ENCODE measurements at places on chromosomes 5 and 9.

- DNase-seq, result no peak
These were observed 1.2 kb downstream of the CDC14B start for GRCh38 chr9:96618209-96619123.

GRCh38 chr9:22255337-22255736 lies 191.3 kb upstream of the DMRTA1 start:
- DNase-seq, result no peak

- no peak for DNase-seq
These were observed 19.5 kb downstream of the LIFR start for GRCh38 chr5:38536968-38537367.

GRCh38 chr5:14424011-14424685 lies 157.4 kb upstream of the OTULINL start:
- DNase-seq, result no peak

DNA sequence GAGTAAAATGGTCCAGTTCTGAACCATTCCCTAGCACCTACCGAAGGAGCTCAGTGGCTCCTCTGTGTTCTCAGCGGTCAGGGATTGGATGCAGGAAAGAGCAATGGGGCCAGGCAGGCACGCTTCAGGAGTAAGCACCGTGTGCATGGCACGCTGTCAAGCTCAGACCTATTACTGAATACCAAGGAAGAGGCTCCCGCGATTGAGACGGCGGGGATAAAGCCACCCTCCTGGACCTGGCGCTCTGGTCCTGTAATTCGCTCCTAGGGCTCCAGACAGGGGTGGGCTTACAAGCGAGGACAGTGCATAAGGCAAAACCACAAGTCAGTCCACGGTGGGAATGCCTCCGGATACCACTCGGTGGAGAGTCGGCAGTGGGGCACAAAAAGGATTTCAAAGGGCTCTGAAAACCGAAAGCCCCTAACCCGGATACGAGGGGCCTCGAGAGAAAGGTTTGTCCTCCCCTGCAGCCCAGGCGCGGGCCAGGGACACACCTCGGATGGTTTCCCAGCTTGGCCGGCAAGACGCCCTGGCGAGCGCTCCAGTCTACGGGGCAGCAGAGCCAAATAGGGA lies 988 bp downstream of the OXCT1 start:
- DNase-seq, result peak; percentile 6

DNA sequence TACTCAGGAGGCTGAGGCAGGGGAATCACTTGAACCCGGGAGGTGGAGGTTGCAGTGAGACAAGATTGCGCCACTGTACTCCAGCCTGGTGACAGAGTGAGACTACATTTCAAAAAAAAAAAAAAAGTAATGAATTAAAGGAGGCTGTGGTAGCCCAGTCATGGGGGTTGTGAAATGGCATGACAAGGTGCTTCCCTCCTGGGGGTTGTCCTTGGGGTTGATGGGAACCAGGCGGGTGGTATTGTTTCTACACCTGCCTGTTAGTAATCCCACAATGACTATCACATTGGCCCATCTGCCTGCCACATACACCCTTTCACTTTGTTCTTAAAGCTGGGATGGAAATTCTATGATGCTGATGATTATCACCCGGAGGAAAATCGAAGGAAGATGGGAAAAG lies 5.6 kb downstream of the IDNK start:
- DNase-seq, result no peak

GRCh38 chr5:171477101-171477500 lies 57.7 kb downstream of the FGF18 start:
- DNase-seq, result no peak

GRCh38 chr9:13144166-13144775 lies 135.2 kb downstream of the MPDZ start:
- no peak for DNase-seq

- no peak for DNase-seq
These were observed 18.0 kb downstream of the ZNF608 start for GRCh38 chr5:124728331-124728967.

GRCh38 chr9:108322326-108323098 lies 533.3 kb downstream of the ACTL7B start:
- no peak for DNase-seq

- DNase-seq, result no peak
These were observed 88.9 kb upstream of the CXCL14 start for GRCh38 chr5:135667673-135668072.

GRCh38 chr5:116487045-116487444 lies 87.6 kb downstream of the SEMA6A start:
- DNase-seq, result no peak

GRCh38 chr5:77751328-77752023 lies 24.7 kb downstream of the TBCA start:
- no peak for DNase-seq

- DNase-seq, result no peak
These were observed 729 bp upstream of the TNPO1 start for GRCh38 chr5:72815580-72816283.

- no peak for DNase-seq
These were observed 92.1 kb downstream of the DAB2IP start for GRCh38 chr9:121743441-121744001.

DNA sequence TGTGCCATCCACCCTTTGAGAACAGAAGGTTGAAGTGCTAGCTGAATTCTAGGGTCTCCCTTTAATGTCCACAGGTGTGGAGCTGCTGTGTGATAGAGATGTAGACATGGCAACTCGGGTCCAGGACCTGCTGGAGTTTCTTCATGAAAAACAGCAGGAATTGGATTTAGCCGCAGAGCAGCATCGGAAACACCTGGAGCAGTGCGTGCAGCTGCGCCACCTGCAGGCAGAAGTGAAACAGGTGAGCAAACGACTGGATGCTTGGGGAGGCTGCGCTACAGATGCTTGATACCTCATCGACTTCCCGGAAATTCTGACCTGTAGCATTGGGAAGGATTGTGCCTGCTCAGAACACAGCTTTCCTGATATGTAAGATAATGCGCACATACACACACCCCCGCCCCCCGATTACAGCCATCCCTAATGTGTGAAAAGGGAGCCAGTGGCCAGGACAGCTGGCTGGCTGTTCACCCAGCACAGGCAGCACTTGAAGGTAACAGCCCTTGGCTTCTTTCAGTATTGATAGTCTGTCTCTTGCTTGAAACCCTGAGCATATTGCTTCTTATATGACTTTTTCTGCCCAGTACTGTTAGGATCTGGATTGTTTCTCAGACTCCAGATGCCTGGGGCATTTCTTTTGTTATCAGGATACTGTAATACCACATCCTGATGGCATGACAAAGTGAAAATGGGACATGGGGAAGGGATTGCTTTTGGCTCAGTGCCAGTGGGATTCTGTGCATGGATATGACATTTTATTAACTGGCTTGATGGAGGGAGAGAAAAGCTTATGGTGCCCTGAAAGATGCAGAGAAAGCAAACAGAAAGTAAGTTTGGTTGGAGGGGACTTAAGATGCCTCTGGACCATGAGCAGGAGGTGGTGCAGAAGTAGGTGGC lies 216.8 kb upstream of the OTULINL start:
- DNase-seq, result no peak

DNA sequence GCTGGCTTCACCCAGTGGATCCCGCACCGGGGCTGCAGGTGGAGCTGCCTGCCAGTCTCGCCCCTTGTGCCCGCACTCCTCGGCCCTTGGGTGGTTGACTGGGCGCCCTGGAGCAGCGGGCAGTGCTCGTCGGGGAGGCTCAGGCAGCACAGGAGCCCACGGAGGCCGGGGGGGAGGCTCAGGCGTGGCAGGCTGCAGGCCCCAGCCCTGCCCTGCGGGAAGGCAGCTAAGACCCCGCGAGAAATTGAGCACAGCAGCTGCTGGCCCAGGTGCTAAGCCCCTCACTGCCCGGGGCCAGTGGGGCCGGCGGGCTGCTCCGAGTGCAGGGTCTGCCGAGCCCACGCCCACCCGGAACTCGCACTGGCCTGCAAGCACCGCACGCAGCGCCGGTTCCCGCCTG lies 3.7 kb upstream of the ADAMTS6 start:
- no peak for DNase-seq

DNA sequence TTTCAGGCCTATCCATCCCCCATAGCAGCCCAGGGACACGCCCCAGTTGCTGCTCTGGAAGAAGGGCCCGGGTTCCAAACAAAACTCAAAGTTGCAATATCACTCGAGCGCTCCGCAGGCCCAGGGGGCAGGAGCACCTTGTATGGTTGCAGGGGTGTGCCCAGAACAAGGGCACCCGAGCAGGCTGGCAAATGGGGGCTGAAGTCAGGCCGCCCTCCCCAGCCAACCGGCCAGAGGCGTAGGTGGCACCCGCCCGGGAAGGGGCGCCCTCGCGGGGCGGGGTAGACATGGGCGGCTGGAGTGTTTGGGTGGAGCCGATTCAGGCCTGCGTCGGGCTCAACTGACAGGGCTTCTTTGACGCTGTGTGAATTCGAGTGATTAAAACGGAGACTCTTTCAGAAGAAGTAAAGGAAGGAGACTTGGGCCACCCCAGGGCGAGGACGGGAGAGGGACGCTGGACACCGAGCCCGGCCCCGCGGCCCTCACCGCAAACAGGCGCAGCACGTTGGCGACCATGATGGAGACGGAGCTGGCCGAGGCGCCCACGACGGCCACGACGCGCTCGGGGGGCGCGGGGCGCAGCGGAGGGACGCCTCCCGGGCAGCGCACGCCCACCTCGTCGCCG lies 1.1 kb downstream of the GRM6 start:
- no peak for DNase-seq

DNA sequence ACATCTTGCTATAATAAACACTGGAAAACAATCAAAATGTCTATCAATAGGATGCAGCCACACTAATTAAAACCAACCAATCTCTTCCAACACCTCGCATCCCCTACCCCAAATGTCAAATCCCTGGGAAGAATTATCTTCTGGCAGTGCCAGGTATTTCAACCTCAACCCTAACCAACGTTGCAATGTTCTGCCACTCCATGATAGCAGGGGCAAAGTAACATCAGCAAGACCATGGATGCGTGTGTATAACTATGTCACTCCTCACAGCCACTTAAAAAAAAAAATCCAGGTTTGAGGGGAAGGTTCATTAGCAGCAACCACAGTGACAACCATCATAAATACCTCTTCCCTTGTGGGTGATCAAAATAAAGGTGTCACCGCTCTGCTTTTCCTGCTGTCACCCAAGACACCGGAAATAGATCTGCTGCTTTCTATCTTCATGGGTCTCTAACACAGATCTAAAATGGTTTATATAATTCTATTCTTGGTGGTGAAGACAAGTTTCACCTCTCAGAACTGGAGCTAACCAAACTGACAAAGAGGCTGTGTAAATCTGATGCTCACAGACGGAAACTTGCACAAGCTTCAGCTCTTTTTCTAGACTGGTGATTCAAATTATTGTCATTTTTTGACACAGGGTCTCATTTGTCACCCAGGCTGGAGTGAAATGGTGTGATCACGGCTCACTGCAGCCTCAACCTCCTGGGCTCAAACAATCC lies 9.9 kb downstream of the HSPA9 start:
- DNase-seq, result no peak

GRCh38 chr9:88258024-88258423 lies 119.7 kb upstream of the SPATA31C2 start:
- DNase-seq, result no peak

GRCh38 chr5:87765009-87765408 lies 352.3 kb upstream of the CCNH start:
- no peak for DNase-seq

DNA sequence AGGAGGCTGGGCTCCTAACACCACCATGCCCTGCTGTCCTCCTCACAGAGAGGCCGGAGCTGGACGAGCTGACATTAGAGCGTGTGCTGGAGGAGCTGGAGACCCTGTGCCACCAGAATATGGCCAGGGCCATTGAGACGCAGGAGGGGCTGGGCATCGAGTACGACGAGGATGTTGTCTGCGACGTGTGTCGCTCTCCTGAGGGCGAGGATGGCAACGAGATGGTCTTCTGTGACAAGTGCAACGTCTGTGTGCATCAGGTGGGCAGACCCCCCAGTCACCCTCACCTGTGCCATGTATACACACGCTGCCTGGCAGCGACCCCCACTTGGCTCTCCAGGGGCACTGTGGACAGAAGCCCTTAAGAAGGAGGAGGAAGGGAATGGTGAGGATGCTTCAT lies 35.2 kb downstream of the JADE2 start:
- DNase-seq, result no peak

DNA sequence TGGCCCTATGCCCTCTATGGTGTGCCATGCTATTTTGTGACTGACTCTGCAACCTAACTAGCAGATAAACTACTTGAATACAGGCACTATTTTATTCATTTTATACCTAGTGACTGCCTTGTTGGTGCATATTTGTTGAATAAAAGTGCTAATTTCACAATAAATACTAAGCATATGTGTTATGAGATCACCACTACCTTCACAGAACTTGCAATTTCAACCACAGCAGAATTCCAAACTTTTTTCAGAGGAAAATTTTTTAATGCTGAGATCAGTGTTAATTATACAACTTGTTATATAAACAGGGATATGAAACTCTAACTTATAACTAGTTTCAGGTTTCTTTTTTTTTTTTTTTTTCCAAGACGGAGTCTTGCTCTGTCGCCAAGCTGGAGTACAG lies 94.8 kb downstream of the NR3C1 start:
- no peak for DNase-seq

GRCh38 chr9:111150181-111150580 lies 111.9 kb upstream of the LPAR1 start:
- DNase-seq, result no peak

DNA sequence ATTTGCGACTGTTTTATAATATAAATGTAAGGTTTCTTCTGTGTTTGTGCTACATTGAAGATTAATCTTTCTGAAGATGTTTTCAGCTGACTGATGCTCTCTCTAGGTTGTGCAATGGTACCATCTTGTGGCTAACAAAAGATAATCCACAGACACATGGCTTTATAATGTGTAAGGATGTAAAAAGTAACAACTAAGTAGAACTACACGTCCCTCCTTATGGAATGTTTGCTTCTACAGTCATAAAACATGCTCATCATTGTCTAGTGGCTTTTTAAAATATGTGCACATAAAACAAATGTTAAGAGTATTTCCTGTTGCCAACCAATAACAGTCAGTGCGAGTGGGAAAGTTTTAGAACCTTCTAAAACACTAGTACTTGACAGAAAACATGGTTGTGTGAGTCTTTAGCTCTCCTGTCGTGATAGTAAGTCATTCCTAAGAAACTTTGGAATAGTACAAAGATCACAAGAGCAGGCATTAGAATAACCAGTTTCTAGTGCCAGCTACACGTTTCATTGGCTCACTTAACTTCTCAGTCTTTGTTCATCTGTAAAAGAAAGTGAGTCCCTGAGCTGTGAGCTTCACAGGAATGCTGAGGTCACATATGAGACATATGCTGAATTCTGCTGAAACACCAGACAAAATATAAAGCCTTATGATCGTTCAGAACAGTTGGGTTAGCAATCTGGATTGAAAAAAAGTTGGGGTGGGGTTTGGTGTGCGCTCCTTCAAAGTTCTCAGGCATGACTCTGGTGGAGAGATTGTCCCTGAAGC lies 75.7 kb upstream of the GLIS3 start:
- no peak for DNase-seq

GRCh38 chr5:100496296-100496695 lies 38.9 kb upstream of the FAM174A start:
- DNase-seq, result no peak

DNA sequence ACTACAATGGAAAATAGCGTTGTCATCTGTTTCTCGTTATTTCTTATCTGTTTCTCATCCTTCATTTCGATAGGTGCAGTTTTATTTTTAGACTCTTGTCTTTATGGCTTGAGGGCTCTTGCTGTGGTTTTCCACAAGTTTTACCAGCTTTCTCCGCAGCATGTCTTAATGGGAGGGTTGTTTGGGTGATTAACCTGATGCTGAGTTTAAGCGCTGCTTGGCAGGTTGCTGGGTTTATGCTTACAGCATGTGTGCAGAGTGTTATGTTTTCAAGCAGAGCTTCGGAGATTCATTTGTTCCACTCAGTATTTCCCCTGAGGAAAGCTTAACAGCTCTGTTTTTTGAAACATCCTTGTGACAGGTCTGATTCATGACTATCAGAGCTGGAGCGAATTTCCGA lies 154.0 kb downstream of the SLC12A2 start:
- no peak for DNase-seq

- no peak for DNase-seq
These were observed 640 bp downstream of the TRIM32 start for GRCh38 chr9:116687754-116688135.
